ENCODE measurements at places on chromosomes 7 and 10. TPM values are rescaled to one million over a fixed set of nuclear protein-coding genes. Genes with fewer than 3 reads are reported as not detected.
A peak's percentile ranks its signal among the peaks of the same experiment; 100 is the strongest.

Gene LIPF
- not detected for total RNA-seq

Gene AKR1E2
- 10.0 TPM for total RNA-seq

Gene HOXA6
- total RNA-seq: 0.31 TPM

Gene CPVL
- total RNA-seq: not detected

Gene ASL
- 13.8 TPM for total RNA-seq

Gene CACNB2
- total RNA-seq: not detected

- no peak for DNase-seq
Measured at GRCh38 chr7:74219416-74219815, 9.6 kb downstream of the LAT2 start.

DNA sequence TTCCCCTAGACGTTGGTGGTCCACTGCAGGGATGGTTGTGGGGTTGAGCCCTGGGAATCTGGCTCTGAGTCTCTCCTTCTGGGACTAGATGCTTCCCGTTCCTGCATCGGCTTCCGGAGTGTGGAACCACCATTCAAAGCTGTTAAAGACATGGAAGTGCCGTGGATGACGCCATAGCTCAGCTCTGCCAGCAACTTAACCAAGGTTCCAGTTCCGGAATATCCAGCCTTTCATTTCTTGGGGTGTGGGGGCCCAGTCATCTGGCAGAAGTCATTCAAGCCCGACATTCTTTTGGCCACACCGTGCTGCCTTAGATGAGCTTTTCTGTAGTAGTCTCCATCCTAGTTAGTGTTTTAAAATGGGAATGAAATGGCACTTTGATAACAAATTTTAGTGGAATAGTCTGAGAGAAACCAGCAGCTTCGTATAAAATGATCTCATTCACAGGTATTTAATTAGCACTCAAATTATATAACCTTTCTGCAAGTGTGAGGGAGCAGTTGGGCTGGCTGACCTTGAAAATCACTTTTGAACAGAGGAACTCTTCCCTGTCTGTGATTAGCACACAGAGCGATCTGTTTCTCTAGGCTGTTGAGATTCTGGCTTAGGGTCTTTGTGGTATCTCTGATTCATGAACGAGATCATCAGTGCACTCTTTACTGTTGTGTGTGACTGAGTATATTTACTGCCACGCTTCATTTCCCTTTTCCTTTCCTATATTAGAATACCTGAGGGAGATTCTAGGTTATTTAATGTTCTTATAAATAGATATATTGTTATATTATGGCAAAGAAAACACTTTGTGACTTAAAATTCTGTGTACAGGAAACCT, 19.9 kb downstream of the LMTK2 start:
- DNase-seq: no peak

DNA sequence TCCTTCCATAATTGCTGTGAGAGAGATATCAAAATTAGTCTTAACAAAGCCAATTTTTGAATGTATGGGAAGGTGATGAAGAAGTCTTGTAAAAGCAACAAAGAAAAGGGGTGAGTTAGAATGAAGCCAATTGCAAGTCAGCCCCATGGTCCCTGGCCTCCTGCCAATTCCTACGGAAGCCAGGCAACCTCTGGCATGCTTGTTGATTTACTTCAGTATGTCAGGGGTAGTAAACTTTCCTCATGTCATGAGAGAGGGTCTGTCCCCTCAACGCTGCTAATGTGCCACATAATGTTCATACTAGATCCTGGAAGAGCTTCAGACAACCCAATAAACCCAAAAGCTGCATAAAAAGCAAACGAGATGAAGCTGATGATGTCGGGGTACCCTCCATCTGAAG, 159.1 kb upstream of the YAE1 start:
- no peak for DNase-seq

GRCh38 chr10:71657604-71658466, 61.7 kb downstream of the C10orf105 start:
- no peak for DNase-seq

GRCh38 chr10:28674782-28675181, 2.5 kb upstream of the BAMBI start:
- DNase-seq: no peak

DNA sequence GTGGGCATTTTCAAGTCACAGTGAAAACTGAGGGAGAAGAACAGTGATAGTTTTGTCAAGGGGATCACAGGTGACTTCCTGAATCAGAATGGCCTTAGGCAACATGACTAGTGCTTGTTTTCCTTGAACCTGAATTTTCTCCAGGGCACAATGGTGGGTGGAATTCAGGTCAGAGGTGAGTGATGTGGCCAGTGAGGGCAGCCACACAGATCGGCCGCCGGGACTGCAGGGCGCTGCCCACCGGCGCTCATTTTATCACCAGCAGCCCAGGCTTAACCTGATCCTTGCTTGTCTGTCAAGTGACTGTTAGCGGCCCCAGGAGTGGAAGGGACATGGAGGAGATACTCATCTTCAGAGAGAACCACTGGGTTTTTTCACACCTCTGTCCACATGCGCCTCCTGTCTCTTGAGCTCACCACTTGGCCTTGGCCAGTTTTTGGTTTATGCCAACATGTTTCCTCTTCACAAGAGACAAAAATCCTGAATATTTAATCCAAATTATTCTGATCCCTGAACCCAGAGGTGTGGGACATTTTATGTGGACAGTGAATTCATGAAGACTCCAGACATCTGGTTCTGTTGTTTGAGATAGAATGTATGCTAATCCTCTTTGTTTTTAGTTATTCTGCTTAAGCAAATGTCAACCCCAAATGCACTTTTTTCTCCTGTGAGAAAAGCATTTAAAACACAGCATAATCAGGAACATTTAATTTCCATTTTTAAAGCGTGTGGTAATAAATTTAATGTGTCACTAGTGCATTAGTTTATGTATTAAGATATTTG, 108.7 kb downstream of the DOCK1 start:
- no peak for DNase-seq

GRCh38 chr10:98253499-98253898, 14.5 kb downstream of the LOXL4 start:
- DNase-seq: no peak

DNA sequence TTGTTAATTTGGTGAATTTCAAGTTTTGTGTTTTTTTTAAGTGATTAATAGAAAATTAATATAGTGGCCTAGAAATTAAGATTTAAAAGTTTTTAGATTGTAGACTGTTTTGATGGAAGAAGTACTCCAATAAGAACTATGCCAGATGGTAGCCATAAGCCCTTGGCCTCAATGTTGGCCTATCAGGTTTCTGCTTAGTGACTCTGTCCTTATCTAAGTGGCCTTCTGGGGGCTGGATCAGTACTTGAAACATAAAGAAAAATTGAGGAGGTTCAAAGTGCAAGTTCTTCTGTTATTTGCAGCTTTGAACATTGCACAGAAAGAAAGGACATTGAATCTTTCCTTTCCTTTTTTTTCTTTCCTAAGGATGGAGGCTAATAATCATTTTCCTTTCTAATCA, 9.9 kb downstream of the CCDC126 start:
- no peak for DNase-seq

DNA sequence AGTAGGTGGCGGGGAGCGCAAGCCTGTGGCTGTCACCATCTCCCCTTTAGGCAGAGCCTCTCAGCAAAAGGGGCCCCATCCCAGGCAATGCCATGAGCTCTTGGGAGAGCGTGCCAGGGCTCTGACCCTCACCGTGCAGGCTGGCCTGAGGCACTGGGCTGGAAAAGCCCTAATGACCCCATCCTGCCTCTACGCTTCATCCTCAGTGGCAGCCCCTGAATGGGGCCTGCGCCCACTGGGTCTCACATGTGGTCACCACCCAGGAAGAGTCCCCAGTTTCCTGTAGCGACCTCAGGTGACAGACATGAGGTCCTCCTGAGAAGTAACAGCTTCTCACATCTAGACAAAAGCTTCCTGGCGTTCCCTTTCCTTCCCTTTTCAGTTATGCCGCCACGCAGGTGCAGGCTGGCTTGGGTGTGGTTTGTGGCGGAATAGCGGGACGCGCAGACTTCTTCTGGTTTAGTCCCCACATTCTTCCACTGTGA, 59.2 kb downstream of the CLEC2L start:
- no peak for DNase-seq

GRCh38 chr7:50853311-50853710, 70.6 kb upstream of the GRB10 start:
- DNase-seq: no peak

GRCh38 chr7:139855498-139856270, 26.6 kb downstream of the TBXAS1 start:
- DNase-seq: peak; percentile 28

DNA sequence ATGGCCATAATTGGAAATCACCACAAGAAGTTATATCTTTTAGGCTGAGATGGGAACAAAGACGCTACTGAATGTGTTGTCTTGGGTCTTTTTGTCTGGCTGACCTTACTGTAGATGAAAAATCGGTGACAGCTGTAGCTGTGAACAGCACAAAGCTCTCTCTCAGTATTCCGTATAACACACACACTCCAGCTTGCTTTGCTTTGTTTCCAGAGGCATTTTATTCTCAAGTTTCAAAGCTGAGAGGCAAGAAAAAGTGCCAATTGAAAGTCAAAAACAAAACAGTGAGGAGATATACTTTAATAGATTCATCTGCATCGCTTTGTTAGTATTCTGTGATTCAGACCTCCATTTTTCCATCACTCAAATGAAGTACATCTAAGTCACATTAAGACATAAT, 39.6 kb upstream of the CABCOCO1 start:
- DNase-seq: no peak

- DNase-seq: peak; percentile 33
Measured at GRCh38 chr7:21542891-21543527, at the start of gene DNAH11. TSS of gene DNAH11 (plus strand) at chr7:21543039. CDS start at chr7:21543246, 207 bp downstream.

DNA sequence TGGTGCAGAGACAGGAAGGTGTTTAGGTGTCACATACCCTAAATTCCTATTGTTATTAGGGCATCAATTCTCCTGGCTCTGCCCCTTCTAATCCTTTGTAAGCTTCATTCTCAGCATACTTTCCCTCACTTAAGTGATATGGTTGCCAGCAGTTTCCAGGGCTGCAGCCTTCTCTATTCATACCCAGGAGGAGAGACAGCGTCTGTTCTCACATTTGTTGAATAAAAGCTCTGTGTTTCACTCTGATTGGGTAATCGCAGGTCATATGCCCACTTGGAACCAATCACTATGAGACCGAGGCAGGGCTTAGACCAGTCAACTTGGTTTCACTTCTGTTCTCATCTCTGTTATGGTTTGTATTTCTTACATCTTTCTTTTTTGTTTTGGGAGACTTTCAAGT, 109.6 kb upstream of the MTPN start:
- no peak for DNase-seq

- no peak for DNase-seq
Measured at GRCh38 chr10:2282202-2282601, 544.9 kb upstream of the ADARB2 start.

- no peak for DNase-seq
Measured at GRCh38 chr10:45427970-45428366, 54.0 kb downstream of the ALOX5 start.
